ENCODE measurements at places on chromosomes 3 and 15.

DNA sequence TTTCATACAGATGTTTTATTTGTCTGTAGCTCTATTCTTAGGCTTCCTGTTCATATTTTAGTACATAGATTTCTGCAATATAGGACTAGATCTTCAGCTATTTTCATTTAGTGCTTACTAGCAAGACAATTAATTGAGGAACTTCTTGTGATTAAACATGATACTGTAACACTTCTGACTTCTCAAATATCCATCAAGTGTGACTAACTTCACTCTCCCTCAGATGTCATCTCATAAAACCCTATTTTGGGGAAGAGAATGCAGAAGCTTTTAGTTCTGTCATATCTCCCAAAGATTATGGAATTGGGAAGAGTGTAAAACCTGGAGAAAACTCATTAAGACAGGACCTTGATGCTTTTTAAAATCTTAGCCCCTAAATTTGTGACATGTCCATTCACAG is 28.6 kb upstream of the GOLIM4 start:
- DNase-seq, result no peak

- DNase-seq, result no peak
Measured at GRCh38 chr3:36295296-36295695, 85.0 kb upstream of the STAC start.

DNA sequence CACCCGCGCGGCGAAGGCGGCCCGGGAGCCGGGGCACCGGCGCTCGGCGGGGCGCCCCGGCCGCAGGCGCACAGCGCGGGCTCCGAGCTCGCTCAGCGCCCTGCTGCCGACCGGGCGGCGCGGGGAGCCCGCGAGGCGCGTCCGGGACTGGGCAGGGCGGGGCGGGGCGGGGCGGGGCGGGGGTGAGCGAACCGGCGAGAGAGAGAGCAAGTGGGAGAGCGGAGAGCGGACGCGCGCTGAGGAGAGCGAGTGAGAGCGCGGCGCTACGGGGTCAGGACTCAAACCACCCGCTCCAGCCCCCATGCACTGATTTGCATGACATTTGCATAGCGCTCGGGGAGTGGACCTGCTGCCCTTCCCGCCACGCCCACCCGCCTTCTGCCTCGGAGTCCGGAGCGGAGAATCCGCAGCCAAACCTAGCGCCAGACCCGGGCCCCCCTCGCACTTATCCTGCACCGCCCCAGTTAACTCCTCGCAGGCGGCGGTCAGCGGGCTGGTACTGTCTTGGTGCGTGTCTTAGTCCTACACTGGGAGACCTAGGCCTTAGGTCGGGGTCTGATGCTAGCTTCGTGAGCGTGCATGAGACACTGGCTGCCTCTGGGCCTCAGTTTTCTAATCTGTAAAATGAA is at the start of gene MYLK:
TSS of gene MYLK (minus strand) at position 130 of the 629 bp plus-strand sequence. CDS start 90,491 bp downstream, outside the sequence.
- peak; percentile 79 for DNase-seq

DNA sequence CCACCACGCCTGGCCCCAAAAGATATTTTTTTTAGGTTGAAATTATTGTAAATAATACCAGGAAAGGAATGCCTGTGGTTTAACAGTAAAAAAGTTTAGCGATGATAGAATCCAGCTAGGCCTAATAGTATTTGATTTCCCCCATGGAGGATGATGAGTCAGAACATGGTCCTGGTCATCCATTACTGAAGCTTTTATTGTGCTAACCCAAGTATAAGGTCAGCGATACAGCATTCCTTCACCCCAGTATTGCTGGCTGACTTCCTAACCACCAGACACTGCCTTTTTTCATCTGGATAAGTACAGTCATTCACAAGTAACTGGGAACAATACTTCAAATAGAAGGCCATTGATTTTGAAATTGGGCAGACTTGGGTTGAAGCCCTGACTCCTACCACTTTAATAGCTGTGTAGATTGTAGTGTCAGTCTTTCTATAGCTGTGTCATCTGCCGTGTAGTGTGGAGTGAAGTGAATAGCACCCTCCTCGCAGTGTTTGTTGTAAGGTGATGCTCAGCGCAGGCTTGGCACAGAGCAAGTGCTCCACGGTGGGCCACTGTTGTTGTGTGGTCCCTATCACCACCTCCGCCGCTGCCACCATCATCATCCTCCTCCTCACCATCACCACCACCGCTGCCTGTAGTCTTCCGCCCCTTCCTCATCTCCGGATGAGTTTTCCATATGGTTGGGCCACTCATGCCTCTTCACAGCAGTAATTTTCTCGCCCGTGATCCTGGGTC is 436.0 kb upstream of the TPM1 start:
- no peak for DNase-seq

DNA sequence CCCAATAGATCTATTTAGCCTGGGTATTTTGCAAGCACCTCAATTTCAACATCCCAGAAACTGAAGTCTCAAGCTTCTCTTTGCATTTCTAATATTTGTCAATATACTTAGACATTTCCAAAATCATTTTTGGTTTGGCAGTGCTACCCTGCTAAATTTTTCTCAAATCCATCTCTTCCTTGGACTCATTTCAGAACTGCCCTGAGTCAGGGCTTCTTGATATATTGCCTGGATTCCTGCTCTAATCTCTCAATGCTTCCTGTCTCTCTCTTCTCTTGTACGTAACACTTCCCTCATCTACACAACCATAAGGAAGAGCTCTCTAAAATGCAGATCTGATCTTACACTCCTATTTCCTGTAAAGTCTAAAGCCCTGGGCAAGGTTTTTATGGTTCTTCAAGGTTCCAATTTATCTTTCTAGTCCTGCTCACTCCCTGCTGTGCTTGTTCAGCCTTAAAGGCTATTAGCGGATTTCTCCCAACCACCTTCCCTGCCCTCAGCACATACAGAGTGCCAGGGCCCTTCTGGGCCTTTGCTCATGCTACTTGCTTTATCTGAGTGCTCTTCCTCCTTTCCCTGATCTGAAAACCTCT is 53.0 kb upstream of the MME start:
- peak; percentile 2 for DNase-seq
